Erythroblast (primary cell): ENCODE measurements at places on chromosomes 3 and 15.

DNA sequence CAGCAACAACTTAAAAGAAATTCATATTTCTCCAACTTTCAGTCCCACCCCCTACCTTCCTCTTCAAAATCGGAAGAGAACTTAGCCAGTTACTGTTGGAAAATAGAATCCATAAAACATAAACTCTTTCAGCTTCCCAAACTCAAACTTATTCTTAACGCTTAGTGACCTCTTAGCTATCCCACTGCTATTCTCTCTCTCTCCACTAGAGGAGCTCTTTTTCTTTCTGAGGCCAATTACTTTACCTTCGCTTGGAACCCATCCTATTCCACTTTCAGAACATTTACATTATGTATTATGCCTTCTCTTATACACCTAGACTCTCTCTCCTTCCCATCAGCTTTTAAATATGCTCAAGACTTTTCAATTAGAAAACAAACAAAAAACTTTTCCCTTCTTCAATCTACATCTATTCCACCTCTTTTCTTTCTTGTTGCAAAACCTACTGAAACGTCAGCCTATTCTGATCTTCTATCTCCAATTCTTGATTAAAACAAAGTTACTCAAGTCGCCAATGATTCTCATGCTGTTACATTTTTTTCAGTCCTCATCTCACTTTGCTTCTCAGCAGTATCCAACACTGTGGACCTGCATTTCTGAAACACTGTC, 13.4 kb upstream of the GHSR start:
- DNase-seq, result peak; percentile 49

GRCh38 chr15:78265752-78266224, 1.4 kb downstream of the DNAJA4 start:
- DNase-seq, result peak; percentile 50

GRCh38 chr15:66748708-66749035, 46.6 kb downstream of the SMAD6 start:
- no peak for DNase-seq

DNA sequence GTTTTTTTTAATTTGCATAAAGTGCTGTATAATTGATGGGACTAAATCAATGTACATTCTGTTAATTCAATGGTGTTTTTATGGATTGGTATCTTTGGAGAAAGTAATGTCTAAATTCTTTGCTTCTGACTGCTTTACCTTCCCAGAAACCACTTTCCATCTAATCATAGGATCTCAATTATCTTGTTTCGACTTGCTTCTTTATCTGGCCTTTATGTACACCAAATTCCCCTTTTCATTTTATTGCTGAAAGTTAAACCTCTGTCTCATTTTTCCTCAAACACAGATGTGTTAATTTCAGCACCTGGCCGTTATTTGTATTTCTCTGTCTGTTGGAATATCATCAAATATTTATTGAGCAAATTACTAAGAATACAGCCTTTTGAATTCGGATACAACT, 287.3 kb upstream of the GBE1 start:
- no peak for DNase-seq

DNA sequence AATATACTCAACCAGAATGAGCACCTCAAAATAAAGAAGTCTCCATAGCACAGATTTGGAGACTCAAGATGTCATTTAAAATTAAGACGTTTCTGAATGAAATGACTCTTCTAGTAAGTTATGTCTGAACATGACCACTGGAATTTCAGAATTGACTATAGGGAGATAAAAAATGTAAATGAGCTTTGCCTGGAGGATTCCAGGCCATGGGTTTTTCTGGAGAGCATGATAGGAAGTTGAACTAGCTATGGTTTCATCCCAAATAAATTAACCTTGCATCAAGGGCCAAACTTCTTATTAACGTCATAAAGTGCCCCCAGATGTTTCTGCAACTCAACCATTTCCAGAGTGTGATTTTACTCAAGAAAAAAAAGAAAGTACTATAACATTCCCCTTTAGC, 222.6 kb upstream of the NR2F2 start:
- DNase-seq, result no peak

DNA sequence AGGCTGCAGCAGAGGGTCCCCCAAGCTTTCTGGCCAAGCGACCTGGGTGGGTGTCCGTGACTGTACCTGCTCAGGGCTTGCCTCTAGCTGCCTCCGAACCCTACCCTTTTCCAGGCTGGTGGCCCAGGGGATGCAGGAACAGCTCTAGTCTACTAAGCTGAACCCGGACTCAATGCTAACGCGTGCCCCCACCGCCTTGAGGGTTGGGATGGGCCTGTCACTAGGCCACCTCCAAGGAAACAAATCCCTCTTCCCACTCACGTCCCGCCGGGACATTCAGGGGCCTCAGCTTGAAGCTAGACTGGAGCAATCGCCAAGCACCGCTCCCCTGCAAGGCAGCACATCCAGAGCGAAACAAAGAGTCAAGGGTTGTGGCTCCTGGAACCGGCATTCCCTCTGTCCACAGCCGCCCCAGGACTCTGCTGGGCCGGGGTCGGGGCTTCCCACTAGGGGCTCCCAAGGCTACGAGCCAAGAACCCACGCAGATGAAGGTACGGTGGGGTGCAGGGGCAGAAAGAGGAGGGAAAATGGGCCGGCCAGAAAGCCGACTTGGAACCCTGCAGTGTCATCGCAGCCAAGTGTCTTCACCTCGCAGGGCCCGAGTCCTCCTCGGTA, 2.9 kb downstream of the FBXL22 start:
- DNase-seq, result no peak

DNA sequence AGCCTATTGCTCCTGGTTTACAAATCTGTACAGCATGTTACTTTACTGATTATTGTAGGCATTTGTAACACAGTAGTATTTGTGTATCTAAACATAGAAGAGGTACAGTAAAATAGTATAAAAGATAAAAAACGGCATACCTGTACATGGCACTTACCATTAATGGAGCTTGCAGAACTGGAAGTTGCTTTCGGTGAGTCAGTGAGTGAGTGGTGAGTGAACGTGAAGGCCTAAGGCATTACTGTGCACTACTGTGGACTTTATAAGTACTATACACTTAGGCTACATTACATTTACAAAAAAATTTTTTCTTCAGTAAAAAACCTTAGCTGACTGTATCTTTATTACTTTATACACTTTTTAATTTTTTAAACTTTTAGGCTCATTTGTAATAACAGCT, 90.9 kb downstream of the RAP2B start:
- DNase-seq, result no peak

GRCh38 chr3:79154865-79155264, 612.9 kb downstream of the ROBO1 start:
- DNase-seq, result no peak
